ENCODE measurements at places on chromosomes 7 and 10.

- no peak for DNase-seq
Observed at GRCh38 chr10:18185621-18186020, 45.4 kb downstream of the CACNB2 start.

DNA sequence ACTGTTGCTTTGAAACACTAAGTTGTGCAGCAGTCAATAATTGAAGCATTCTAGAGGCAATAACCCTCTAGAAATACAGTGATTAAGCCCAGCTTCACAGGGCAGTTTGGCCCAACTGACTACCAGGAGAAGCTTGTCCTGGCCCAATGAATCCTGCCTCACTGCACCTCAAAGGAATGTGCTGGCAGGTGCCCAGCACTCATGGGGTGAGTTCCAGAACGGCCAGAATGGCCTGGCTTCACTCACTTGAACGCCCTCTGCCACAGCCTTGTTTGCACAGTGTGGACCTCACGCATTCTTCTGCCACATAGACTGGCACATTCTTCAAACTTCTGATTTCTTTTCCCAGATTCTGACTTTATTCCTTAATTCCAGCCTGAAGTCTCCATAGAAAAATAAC, 6.6 kb upstream of the ITIH2 start:
- DNase-seq, result no peak

- no peak for DNase-seq
Observed at GRCh38 chr10:126569513-126570244, 100.8 kb downstream of the C10orf90 start.

GRCh38 chr10:16952080-16952479, 134.9 kb upstream of the RSU1 start:
- no peak for DNase-seq

- no peak for DNase-seq
Observed at GRCh38 chr10:86049442-86049841, 317.2 kb downstream of the GRID1 start.

GRCh38 chr7:87152897-87153641, 816 bp downstream of the DMTF1 start:
- no peak for DNase-seq

DNA sequence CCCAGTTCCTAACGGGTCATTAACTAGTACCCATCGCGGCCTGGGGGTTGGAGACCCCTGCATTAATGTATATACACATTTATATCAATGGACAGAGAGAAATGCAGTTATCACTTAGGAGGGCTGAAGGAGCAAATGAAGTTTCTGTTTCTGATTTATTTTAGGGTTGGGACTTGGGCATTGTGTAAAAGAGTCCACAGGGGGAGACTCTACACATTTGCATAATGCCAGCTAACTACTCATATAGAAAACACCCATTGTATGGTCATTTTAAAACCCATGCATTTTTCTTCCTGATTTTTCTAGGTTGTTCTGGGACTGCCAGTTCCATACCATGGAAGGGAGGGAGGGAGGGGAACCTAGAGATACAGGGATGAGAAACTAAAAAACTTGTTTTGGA, 23.5 kb downstream of the BCCIP start:
- DNase-seq, result no peak

GRCh38 chr10:69097729-69098128, 9.8 kb downstream of the SRGN start:
- no peak for DNase-seq
